Upper lobe of left lung (tissue), 6 donors: ENCODE measurements at places on chromosomes 7 and 10. TPM values are rescaled to one million over a fixed set of nuclear protein-coding genes. Genes with fewer than 3 reads are reported as not detected.

Gene CAV1
- total RNA-seq = 556 TPM

GRCh38 chr7:7959979-7960670 lies 8.5 kb upstream of the GLCCI1 start:
- no peaks in the 10 kb centered on the region for H3K36me3 ChIP-seq
- no peak for DNase-seq
- H3K27me3 ChIP-seq = no peaks in the 10 kb centered on the region
- no peak overlapping the region for H3K4me3 ChIP-seq
- no peaks in the 10 kb centered on the region for H3K4me1 ChIP-seq
- no peak overlapping the region for H3K27ac ChIP-seq

- H3K27ac ChIP-seq = no peak overlapping the region
- H3K27me3 ChIP-seq = no peaks in the 10 kb centered on the region
- H3K4me3 ChIP-seq = no peak overlapping the region
Measured at GRCh38 chr7:117458977-117459583, 20.7 kb upstream of the CFTR start.

- H3K4me3 ChIP-seq = peak overlapping the region; percentile 85
- no peaks in the 10 kb centered on the region for H3K27me3 ChIP-seq
- H3K36me3 ChIP-seq = no peaks in the 10 kb centered on the region
- peaks cover 11% of the 10 kb centered on the region for H3K4me1 ChIP-seq
- DNase-seq = peak; percentile 70
Measured at GRCh38 chr7:105521027-105521716, 899 bp downstream of the PUS7 start.
